B cell (primary cell): ENCODE measurements at places on chromosomes 5 and 9. TPM values are rescaled to one million over a fixed set of nuclear protein-coding genes. Genes with fewer than 3 reads are reported as not detected.

DNA sequence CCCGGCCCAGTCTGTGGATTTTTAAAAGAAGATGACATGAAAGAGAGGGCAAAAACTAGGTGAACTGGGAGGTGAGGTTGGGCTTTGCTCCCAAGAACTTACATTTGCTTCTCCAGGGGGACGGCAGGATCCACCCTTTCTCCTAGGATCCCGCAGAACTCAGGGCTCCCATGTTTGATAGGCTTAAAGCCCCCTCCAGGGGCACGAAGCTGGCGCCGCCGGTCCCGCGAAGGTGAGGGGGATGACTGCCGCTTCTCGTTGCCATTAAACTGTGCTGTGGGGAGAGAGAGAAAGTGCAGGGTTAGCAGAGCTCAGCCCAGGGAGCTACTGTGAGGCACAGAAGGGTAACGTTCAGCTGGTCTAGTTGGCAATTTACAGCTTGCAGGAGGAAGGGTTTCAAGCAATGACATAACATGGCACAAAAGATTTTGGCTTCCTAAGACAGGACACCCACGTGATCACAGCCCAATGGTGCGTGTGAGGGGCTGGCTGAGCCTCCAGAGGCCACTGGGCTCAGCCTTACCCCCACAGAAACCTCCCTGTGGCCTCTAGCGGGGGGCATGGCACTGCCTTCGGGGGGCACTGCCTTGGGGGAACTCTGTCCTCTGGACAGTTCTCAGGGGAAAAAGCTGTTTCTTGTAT lies 52.0 kb upstream of the SLC25A51 start:
- DNase-seq: no peak

GRCh38 chr5:135193213-135194125 lies 159.4 kb upstream of the PITX1 start:
- DNase-seq: no peak

- DNase-seq: no peak
These were observed 17.5 kb upstream of the CCL28 start for GRCh38 chr5:43429706-43430105.

DNA sequence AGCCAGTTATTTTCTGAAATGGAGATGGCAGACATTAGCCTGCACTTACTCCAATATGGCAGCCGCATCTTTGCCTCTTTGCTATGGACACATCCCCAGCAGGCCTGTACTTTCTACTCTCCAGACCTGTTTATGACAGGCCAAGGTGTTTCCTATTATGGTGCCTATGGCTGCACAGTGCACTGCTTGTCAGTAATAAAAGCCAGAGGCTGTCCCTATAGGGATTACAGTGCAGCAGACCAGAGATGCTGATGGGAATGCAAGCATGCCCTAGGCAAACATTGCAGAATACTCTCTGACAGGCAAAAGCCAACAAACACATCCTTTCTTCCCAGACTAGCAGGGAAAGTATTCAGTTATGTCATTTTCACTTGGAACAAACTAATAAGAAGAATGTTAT lies 442.9 kb downstream of the RAB3C start:
- DNase-seq: no peak

DNA sequence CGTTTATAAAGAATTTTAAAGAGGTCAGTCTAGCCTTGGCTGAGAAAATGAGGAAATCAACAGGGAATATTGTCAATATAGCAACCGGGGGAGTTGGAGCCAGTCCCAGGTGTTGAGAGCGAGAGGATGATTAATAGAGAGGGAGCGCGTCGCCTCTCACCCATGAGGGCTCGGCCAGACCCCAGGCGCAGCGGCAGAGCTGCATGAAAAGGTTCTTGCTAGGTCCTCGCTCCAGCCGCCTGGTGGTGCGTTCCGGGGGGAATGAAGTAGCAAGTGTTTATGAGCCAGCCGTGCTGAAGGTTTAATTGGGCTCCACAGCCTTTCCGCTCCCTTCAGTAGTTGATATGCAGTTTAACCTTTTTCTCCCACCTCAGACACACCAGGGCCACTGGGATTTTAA lies 167.3 kb upstream of the IRX1 start:
- DNase-seq: no peak

DNA sequence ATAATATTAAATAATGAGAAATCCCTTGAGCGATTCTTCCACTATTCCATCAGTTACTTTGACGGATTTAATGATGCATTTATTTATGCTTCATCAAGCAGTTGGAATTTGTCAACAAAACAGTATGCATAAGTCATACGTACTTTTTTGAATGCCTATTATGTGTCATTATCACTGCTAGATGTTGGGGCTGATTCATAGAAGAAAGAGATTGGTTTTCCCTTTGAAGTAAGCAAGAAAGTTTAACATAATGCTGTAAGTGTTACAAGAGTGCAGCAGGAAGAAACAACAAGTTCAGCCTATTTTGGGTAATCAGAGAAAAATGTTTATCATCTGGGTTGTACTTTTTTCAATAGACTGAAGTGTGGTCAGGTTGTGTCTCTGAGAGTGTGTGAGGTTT lies 121.2 kb upstream of the RANBP3L start:
- no peak for DNase-seq

- DNase-seq: peak; percentile 75
These were observed 38.5 kb downstream of the FAXDC2 start for GRCh38 chr5:154811653-154812465.

The TLE1 gene
- 27.6 and 33.5 TPM in 2 replicates for total RNA-seq
